Activated T-helper 2 cell treated with anti-CD3 and anti-CD28 coated beads, Interferon-gamma antibody, Interleukin-2, Interleukin-4, amounts not matched to agents 10 μg/mL and 5 μg/mL and 100 μg/mL, durations not matched to agents 14 hours and 24 hours and 36 hours (primary cell): ENCODE measurements at places on chromosomes 6 and 20. TPM values are rescaled to one million over a fixed set of nuclear protein-coding genes. Genes with fewer than 3 reads are reported as not detected.

DNA sequence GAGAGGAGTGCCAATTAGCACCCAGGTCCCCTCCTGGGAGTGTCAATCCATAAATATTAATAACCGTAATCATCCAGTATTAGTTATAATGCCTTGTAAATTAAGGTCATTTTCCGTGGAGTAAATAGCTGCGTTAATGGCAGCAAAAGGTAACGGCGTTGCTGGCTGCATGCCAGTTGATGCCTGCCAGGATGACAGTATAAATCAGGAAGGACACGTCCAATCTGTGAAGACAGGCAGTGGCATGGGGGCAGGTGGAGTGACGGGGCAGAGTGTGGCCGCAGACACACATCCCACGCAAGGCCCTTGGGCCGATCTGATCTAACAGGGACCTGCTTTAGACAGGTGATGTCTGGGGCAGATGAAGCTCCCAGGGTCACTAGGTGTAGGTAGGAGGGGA lies 49.1 kb downstream of the KCNB1 start:
- no peak overlapping the region for H3K27ac ChIP-seq
- H3K36me3 ChIP-seq, result no peaks in the 10 kb centered on the region
- no peak for DNase-seq
- peaks cover 26% of the 10 kb centered on the region for H3K27me3 ChIP-seq

GRCh38 chr20:20184149-20184548 lies 131.8 kb downstream of the CFAP61 start:
- H3K4me1 ChIP-seq, result no peaks in the 10 kb centered on the region
- no peak overlapping the region for H3K4me3 ChIP-seq
- no peaks in the 10 kb centered on the region for H3K36me3 ChIP-seq
- DNase-seq, result no peak

GRCh38 chr6:3650959-3651697 lies 100.4 kb downstream of the PXDC1 start:
- no peak overlapping the region for H3K4me3 ChIP-seq
- H3K27me3 ChIP-seq, result no peaks in the 10 kb centered on the region
- H3K4me1 ChIP-seq, result no peaks in the 10 kb centered on the region
- DNase-seq, result no peak
- no peak overlapping the region for H3K27ac ChIP-seq
- no peaks in the 10 kb centered on the region for H3K36me3 ChIP-seq

GRCh38 chr6:27066381-27066780 lies 181.1 kb upstream of the PRSS16 start:
- no peak overlapping the region for H3K4me3 ChIP-seq
- no peaks in the 10 kb centered on the region for H3K36me3 ChIP-seq
- H3K27me3 ChIP-seq, result peaks cover 7% of the 10 kb centered on the region
- no peak overlapping the region for H3K27ac ChIP-seq

Gene PTPRA
- total RNA-seq, result 92.0 TPM in 2 replicates

GRCh38 chr6:43934803-43935602 lies 165.0 kb downstream of the VEGFA start:
- H3K27me3 ChIP-seq, result peaks cover 2% of the 10 kb centered on the region
- no peak for DNase-seq
- no peak overlapping the region for H3K27ac ChIP-seq
- H3K36me3 ChIP-seq, result no peaks in the 10 kb centered on the region
- H3K4me3 ChIP-seq, result no peak overlapping the region

GRCh38 chr20:57966620-57967019 lies 256.8 kb upstream of the PMEPA1 start:
- H3K27ac ChIP-seq, result no peak overlapping the region
- no peaks in the 10 kb centered on the region for H3K27me3 ChIP-seq
- no peaks in the 10 kb centered on the region for H3K4me1 ChIP-seq
- no peaks in the 10 kb centered on the region for H3K36me3 ChIP-seq

DNA sequence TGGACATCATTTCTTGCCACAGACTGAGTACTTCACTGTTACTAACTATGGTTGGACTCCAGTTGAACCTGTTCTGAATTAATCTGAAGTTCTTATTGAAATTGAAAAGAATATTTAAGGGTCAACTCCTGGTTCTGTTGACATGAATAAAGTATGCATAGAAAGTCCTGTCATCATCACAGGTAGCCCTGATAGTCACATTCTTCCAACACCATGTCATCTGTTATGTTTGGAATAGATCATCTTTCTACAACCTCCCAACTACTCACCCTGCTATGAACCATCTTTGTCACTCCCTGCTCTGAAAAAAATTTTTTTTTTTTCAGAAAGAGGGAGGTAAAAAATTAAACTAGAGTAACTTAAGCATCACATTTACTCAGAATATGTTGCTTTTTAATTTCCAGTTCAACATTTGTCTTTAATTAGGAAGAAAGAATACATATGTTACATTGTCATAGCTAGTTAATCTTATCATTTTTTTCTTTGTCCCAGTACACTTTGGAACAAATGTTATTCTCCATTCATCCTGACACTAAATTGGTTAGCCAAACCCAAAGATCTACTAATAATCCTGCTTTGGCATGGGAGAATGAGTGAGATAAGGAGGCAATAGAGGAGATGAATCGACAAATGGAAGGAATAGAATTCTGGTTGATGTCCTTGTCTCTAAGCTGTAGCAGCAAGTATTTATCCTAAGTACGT lies 775.1 kb upstream of the NRSN1 start:
- no peaks in the 10 kb centered on the region for H3K27me3 ChIP-seq
- H3K4me3 ChIP-seq, result no peak overlapping the region
- no peaks in the 10 kb centered on the region for H3K4me1 ChIP-seq
